IgD-negative memory B cell (primary cell): ENCODE measurements at places on chromosomes 2 and 18. TPM values are rescaled to one million over a fixed set of nuclear protein-coding genes. Genes with fewer than 3 reads are reported as not detected.

Gene ZSWIM2
- not detected for polyA plus RNA-seq

Gene EGR4
- polyA plus RNA-seq: 0.26 TPM

Gene RTP5
- polyA plus RNA-seq: not detected

Gene SATB2
- not detected for polyA plus RNA-seq

Gene ALK
- polyA plus RNA-seq: not detected

Gene SNRNP200
- polyA plus RNA-seq: 79.3 TPM

Gene TANK
- polyA plus RNA-seq: 90.1 TPM

Gene KDSR
- 40.2 TPM for polyA plus RNA-seq

Gene CDKL4
- not detected for polyA plus RNA-seq
